ENCODE measurements at places on chromosomes 3 and 15.
A peak's percentile ranks its signal among the peaks of the same experiment; 100 is the strongest.

DNA sequence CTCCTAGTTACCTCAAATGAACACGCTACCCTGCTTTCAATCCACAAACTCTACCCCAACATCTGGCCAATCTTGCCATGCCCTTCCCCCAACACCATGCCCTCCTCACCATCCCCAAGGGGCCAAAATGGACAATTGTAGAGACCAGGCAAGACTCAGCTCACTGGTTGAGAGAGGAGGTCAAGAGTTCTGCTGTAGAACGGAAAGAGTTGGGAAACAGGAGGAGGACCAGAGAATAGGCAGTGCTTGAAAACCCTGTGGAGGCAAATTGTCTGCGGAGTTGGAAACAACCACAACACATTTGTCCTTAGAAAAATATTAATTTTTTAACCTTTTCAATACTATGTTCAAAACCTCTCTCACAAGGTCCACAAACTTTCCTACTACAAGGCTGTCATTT is 128.8 kb upstream of the BFSP2 start:
- DNase-seq: no peak

GRCh38 chr15:45093013-45093412 is 21.0 kb downstream of the DUOX2 start:
- DNase-seq: no peak

DNA sequence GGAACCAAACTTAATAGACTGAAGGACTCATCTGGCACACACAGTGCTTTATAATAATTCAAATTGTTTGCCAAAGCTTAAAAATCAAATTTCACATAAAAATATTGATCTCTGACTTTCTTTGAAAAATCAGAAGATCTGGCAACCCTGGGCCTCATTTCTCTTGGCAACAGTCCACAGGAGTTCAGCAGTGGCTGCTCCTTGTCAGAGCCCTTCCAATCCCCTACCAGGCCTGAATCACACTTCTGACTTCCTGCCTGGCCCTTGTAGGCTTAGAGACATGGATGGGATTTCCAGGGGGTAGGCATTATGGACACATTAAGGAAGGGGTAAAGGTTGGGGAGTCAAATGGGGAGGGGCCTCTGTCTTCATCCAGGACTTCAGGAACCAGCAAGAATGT is 55.5 kb downstream of the PLS1 start:
- no peak for DNase-seq

- DNase-seq: no peak
Observed at GRCh38 chr15:40858706-40859105, 14.9 kb downstream of the SPINT1 start.

- no peak for DNase-seq
Observed at GRCh38 chr3:42051384-42052131, 39.6 kb upstream of the TRAK1 start.

DNA sequence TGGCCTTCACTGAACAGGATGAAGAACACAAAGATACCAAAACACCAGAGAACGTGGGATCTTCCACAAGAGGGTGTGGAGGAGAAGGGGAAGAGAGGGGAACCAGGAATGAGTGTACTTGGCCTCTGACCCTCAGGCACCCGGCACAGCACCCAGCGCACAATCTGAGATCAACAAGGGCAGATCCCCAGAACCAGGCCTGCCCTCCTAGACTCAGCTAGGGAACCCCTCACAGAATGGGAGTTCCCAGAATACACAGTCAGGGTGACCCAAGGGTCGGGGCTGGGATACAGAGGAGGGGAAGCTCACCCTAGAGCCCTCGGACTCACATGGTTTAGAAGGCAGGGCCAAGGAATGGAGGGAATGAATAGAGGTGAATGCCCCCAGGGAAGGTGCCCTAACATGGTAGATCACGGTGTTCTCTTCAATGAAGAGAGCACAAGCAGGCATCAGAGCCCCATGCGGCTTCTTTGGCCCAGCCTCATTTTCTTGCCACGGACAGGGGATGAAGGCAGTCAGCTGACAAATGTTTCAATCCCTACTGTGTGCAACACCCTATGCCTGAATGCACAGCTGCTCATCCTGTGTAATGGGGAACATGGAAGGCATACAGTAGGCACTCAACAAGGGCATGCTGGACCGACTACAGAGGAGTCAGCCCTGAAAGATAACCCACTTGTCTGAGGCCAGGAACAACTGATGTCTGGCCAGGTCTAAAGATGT is 13.1 kb downstream of the BMF start:
- DNase-seq: no peak

DNA sequence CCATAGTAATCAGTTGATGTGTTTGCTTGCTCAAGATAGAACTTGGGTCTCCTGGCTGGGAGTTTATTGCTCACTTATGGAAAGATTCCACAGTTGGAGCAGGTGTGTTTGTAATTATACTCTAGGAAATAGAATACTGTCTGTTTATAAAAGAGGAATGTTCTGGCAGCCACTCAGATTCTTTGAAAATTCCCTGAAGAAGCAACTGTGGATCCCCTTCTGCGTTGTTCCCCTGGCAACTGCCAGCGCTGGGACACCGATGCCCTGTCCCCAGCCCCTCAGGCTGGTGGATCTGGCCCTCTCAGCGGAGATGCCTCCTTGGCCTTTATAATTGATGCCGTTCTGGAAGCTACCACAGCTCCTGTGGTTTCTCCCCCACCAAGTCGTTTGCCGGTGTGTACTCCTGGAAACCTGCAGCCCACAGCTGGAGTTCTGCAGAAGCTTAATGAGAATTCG is 225.9 kb downstream of the ITPR1 start:
- no peak for DNase-seq

DNA sequence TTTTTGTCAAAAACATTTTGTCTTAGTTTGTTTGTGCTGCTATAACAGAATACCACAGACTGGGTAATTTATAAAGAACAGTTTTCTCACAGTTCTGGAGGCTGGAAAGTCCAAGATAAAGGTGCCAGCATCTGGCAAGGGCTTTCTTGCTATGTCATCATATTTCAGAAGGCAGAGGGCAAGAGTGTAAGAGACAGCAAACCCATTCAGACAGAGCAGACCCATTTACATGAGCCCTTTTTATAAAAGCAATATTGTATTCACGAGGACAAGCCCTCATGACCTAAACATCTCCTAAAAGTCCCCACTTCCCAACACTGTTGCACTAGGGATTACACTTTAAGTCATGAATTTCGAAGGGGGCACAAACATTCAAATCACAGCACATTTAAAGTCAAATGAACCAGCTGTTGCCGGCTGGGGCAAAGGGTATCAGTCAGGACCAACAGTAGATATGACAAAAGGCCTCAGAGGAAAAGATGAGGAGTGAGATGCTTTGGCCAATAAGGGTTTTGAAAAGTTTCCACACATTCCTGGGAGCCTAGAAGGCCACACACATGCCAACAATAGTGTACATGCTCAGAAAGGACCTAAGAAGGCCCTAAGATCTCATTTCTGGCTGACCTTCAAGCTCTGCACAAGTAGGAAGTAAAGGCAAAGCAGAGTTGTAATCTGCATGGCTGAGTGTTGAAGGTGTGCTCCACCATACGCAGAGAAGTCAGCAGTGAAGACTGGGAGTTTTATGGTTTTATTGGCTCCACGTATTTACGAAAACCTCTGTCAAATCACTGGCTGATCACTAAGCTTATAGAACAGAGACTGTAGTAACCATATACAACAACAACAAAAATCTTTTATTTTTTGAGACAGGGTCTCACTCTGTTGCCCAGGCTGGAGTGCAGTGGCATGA is 37.9 kb downstream of the UQCC5 start:
- no peak for DNase-seq

- DNase-seq: no peak
Observed at GRCh38 chr3:69753179-69753775, 14.0 kb downstream of the MITF start.

DNA sequence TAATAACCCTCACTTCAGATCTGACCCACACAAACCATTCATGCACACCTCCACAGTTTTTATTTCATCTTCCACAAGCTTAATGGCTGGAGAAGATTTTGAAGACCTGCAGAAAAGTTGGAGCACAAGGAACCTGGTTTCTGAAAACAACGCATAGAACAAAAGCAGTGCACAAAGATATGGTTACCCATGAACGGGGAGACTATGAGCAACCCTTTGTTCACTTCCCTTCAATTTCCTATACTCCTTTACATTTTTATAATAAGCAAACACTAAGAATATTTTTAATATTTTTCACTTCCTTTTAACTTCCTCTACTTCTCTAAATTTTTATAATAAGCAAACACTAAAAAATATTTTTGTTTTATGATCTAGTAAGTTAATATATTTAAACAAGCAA is 103.5 kb upstream of the UBE2E2 start:
- no peak for DNase-seq

DNA sequence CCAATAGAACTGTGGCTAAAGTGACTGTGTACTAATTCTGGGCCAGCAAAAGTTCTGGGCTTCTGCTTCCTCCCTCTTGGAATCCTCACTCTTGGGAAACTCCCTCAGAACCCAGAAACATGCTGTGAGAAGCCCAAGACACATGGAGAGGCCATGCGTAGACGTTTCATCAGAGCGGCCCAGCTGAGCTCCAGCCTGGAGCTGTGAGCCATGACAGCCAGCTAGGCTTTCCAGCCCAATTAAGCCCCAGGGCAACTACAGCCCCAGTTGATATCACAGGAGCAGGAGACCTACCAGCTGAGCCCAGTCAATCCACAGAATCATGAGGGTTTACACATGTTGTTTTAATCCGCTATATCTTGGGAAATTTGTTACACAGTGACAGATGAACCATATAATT is 43.6 kb upstream of the CNOT10 start:
- no peak for DNase-seq

DNA sequence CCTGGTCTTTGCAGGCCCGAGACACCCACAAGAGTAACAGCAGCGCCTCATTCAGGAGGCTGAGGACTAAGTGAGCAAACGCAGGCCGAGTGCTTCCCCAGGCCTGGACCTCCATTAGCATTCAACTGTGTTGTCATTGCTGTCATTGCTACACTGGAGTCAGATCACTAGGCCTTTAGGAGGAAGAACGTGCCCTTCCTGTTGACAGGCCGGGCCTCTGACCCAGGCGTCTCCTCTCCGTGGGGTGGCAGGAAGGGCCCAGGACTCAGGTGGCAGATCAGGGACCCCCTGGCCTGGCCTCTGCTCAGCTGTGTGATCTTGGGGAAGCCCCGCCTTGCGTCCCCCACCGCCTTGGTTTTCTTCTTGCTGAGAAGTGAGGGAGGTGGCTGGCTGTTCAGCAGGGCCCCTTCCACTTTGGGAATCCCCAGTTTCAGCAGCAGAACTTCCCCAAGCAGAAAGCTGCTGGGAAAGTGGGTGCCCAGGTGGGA is 19.1 kb downstream of the ZDHHC19 start:
- DNase-seq: no peak

GRCh38 chr3:79154865-79155264 is 612.9 kb downstream of the ROBO1 start:
- no peak for DNase-seq

DNA sequence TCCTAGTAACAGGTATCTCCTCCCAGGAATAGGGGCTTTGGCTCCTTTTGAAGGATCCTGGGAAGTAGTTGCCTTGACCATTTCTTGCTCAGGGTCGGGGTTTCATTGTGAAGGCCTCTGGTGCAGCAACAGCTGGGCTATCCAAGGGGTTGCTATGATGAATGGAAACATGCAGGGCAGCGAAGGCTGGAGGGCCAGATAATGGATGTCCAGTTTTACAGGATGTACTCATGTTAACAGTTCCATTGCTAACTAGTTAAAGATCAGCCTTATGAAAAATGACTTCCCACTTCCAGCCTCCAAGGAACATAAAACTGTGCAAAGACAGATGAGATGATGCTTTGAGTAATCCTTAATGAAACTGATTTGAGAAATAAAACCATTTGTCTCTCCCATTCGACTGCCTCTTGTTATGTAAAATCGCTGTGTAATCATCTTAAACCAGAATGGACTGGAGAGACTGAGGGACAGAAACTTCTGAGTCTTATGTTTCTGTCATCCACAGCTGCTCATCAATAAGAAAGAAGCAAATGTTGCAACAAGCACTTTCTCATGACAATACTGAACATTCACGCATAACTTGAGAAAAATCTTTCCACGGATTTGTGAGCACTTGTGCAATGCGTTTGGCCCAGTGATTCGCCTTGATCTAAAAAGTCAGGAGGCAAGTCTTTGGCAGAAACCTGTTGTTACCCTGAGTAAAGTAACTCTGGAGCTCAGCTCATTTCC is 473.5 kb upstream of the RGMA start:
- DNase-seq: no peak

DNA sequence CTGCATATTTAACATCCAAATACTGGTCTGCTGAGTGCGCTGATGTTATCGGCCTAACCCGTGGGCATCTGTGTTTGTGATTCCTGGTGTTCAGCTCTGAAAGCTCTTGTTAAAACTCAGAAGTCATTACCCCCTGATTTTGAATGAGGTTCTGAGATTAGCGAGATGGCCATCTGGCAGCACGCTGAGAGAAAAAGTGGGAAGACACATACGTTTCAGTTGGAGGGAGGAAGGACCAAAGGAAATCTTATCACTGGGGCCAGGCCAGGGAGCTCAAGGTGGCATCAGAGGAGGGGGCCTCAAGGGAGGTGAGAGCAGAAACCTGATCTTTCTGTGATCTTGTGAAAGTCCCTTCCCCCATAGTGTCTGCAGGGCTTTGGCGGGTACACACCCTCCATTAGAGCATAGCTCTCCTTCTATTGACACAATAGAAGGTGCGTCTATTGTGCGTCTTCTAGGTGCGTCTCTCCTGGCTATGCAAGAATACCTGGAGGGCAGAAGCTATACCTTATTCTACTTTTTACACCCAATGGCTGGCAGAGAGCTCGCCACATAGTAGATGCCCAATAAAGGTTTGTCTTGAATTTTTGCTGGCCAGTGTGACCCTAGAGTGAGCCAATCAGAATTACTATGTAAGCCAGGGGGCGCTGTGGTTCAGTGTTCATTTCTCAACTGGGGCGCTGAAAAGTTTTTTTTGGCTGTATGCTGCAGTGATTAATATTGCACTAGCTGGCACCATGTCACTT is 182.4 kb downstream of the SHQ1 start:
- DNase-seq: peak; percentile 52

DNA sequence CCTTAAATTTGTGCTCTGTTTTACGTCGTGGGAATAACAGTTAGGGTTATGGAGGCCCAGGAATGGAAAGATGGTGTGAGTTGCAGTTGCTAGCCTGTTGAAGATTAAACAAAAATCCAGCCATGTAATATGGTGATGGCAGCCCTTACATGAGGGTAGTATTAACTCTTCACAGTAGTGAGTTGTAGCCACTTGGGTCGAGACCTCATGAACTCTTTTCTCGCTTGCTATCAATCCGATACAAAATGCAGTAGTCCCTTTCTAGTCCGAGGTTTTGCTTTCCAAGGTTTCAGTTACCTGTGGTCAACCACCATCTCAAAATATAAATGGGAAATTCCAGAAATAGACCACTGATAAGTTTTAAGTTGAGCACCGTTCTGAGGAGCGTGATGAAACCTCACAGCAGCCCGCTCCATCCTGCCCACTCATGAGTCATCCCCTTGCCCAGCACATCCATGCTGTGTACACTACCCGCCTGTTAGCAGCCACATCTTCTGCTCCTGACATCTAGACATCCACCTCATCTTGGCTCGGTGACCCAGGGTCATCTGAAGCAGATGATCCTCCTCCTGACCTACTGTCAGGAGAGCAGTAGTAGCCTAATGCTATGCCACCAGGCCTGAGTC is 177.9 kb downstream of the CDIN1 start:
- peak; percentile 25 for DNase-seq
